ENCODE measurements at places on chromosomes 6 and 20.

DNA sequence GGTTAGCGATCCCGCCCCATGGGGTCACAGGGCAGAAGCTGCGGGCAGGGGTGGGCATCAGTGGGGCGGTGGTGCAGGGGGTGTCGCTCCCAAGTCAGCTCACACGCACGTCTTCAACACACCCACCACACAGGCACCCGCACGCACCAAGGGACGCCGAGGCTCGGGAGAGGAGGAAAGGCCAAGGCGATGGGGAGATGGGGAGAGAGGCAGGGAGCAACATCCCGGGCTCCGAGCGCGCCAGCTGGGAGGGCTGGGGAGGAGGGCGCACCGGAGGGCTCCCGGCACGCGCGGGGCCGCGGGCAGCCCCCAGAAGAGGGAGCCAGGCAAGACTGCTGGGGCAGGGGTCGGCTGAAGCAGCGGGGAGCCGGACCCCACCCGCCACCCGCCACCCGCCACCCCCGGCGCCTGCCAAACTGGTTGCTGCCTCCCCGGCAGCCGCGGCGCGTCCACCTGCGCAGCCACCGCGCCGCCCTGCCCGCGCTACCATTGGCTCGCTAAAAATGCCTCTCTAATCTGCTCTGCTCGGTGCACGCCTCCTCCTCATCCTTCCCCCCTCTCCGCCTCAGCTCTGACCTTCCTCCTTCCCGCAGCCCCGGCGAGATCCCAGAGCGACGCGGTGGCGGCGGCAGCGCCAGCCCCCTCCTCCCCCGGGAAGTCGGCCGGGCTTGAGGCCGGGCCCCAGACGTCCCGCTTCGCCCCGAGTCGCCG, at the start of gene PACSIN1:
PACSIN1 (plus strand) TSS at position 546 of the 711 bp plus-strand sequence. CDS start 60,230 bp downstream, outside the sequence.
- no peak for DNase-seq

GRCh38 chr6:40852779-40853373, 186.1 kb downstream of the UNC5CL start:
- peak; percentile 12 for DNase-seq

- no peak for DNase-seq
Measured at GRCh38 chr6:154478021-154478700, 32.3 kb downstream of the CNKSR3 start.

DNA sequence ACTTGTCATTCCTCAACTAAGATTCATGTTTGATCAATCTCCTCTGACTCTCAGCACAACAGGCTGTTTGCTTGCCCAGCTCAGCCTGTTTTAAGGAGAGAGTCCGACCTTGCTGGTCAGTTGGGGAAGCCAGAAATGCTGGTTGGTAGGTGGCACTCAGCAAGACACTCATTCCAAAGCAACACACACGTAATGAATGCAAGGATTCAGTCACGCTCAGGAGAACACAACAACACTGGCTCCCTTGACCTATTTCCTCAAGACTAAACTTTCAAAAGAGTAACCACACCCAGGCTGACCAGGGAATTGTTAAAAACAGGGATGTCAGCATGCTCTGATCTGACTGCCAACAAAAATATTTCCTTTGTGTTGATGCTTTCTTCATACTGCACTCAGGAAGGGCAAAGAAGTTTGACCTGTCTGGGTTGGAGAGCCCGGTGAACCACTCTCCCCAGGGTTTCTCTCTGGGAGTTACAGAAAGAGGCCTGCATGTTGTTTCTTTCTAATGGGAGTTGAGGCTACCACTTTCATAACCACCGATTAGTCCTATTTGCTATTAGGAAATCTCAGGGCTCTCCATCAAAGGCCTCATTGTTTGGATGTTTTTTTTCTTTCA, 25.6 kb upstream of the PREP start:
- no peak for DNase-seq

DNA sequence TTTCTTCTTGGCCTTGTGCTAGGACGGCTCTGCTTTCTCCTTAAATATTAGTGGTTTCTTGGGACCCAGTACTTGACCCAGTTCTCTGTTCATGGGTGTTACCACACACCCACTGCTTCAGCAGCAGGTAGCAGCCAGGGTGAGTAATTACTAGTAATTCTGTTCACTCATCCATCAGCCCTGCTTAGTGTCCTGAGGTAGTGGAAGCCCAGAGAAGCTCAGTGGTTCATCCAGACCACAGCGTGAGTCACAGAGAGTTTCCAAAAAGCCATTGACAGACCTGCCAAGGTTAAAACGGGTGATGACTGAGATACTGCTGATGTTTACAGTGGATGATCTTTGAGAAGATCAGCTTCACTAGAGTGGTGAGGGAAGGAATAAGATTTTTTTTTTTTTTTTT, 51.7 kb upstream of the HINT3 start:
- DNase-seq: no peak

- no peak for DNase-seq
Measured at GRCh38 chr6:30861257-30862048, 22.9 kb upstream of the DDR1 start.

GRCh38 chr6:157148391-157149323, 174.7 kb downstream of the TMEM242 start:
- no peak for DNase-seq

- DNase-seq: no peak
Measured at GRCh38 chr6:127299522-127300240, 33.0 kb downstream of the RNF146 start.

- DNase-seq: peak; percentile 90
Measured at GRCh38 chr20:62804627-62805154, at the start of gene OGFR. Gene OGFR (plus strand): TSS chr20:62804835. CDS start chr20:62804860, 25 bp downstream.

DNA sequence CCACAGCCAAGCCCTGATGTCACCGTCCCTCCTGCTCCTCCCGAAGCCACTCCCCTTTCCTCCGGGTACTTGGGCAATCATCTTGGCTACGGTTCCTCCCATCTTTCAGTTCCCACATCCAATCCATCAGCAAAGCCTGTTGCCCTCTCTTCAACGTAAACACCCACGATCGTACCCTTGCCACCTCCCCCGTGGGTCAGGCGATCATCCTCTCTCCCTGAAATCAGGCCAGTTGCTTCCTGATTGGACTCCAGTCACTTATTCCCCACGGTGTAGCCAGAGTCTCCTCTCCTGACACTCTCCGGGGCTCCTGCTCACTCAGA, 44.5 kb downstream of the SULF2 start:
- DNase-seq: peak; percentile 86

- DNase-seq: no peak
Measured at GRCh38 chr6:88650029-88650619, 313.3 kb downstream of the RNGTT start.

- peak; percentile 46 for DNase-seq
Measured at GRCh38 chr6:169723991-169724493, 258 bp downstream of the PHF10 start.

DNA sequence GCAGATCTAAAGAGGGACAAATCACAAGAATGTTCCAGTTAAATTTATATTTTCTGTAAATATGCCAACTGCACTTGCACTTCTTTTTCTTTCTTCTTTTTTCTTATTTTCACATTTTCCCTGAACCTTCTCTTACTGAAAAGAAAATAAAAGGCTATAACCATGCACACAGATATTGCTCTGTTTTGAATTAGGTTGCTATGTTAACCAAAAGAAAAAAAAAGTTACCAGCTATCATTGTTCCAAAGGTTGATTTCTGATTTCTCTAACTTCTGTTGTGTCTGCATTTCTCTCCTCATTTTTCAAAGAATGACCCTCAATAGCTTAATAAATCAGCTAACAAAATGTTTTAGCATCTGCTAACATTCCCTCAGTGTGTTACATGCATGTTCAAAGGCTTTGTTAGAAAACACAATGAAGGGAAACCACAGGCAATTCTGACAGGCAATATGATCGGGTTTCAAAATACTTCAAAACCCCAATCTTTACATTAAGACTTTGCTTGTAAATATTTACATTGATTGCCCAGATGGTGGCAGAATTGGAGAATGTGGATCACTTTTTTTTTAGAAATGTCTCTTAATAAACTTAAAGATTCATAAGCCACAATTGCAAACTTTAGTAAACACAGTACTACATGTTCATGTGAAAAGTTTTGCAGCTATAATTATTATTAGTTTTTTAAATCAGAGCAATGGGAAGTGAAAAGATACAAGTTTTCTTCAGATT, 928.3 kb upstream of the FLRT3 start:
- no peak for DNase-seq

GRCh38 chr6:105644073-105644489, 241.2 kb upstream of the PREP start:
- no peak for DNase-seq

DNA sequence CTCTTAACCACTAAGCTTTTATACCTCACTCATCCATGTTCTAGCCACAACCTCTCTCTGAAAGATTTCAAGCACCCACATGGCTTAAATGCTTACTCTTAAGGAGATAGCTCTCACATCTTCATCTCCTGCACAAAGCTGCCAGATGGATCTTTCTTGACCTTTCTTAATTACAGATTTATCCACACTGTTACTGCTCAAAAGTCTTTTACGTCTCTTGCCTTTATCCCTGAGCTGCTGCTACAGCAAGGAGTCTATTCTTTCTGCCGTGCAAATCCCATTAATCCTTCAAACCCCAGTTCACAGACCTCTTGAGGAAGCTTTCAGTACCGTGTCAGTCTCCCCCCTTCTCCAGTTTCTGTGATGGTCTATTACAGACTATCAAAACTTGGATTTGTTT, 54.6 kb downstream of the B4GALT5 start:
- DNase-seq: no peak

DNA sequence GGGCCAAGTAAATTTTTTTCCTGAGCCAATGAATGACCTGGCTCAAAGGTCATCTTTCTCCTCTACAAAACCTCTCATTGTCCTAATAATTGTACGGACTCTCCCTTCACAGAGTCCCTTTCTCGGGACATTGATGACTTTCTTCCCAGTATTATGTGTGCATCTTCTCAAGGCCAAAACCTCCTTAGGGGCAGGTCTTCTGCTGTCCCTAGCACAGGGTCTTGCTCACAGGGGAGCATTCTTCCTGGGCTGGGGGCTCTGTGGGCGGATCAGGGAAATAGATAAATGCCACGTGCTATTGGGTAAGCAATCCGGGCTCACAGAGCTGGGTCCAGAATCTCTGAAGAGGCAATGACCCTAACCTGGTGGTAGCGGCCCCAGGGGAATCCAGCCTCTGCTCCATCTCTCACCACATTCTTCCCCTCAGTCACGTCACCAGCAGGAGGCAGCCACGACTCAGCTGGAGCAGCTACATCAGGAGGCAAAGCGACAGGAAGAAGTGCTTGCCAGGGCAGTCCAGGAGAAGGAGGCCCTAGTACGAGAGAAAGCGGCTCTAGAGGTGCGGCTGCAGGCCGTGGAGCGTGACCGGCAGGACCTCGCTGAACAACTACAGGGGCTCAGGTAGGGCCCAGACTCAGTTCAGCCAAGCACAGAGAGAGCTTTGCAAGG, 23.5 kb downstream of the CEP250 start:
- peak; percentile 31 for DNase-seq

DNA sequence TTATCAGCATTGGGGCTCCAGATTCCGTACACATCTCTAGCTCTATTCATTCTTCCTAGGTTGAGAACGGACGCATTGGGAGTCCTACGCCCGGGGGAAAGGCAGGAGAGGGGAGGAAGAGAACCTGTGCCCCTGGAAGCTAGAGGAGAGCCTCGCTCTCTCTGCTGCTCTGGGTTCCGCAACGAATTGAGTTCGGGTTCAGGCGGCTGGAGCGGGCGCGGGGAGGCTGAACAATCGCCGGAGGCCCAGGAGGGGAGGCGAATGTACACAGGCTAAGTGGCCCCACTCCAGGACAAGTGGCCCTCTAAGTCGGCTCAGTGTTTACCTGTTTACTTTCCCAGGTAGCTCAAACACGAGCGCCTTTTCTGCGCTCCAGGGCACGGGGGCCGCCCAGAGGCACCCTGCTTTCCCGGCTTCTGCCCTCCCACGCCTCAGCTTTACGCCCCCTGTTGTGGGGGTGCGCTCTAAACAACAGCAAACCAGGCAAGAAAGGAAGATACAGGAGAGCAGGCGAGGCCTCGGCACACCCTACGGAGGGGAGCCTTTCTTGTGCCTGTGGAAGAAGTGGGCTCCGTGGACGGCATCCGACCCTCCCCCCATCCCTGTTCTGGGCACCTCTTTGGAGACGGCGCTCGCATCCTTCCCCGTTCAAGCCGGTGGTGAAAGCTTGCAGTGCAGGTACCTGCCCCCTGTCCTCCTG, 4.6 kb upstream of the NKX2-2 start:
- peak; percentile 49 for DNase-seq

DNA sequence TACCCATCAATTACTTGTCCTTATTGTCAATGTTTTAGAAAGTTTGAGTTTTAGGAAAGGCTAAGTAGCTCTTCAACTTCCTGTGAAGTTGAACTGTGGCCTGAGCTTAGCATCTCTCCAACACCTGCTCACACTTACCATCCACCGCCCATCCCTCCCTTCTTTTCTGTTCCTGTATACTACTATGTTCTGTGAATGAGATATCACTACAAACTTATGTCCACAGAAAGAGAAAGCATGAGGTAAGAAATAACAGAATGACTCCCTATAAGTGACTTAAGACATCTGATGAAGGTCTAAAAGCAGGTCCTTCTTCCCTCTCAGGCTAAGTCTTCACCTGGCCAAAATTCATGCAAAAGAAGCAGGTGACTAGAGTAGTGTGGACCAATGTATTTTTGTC, 246.3 kb upstream of the PREP start:
- no peak for DNase-seq

GRCh38 chr6:75493400-75494064, at the start of gene FILIP1:
Gene FILIP1 (minus strand): TSS chr6:75493800. CDS start chr6:75414972, 78,828 bp downstream.
- DNase-seq: no peak

GRCh38 chr6:35304299-35304698, 6.7 kb downstream of the DEF6 start:
- DNase-seq: no peak

DNA sequence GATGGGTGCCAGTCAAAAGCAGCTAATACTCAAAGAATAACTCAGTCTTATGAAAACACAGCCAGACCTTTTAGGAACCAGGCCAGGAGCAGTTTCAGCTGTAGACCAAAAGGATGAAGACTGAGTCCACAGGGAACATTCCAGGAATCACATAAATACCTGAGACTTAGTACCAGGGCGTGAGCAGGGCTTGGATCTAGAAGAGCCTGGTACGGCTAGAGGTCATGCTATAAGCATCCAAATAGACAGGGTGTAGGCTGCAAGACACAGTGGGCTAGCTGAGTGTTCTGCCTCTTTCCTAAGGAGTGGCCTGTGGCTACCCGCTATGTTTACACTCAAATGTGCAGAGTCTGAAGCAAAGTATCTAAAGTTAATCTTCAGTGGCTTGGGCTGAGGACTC, 29.5 kb upstream of the LRRC1 start:
- DNase-seq: no peak

DNA sequence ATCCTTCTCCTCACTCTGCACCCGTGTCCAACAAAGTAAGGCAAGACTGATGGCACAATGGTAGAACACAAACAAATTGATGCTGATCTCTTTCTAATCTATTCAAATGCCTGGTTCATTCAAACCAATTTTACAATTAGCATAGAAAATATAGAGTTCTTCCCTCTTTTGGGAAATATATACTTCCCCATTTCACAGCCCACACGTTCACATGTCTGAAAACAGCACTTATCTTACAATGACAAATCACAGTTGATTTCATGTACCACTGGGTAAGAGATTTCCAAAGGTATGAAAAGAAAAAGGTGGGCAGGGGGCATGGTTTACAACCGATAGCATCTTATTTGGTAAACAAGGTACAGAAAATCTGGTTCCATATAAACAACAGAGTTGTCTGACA, 137.6 kb downstream of the RNGTT start:
- DNase-seq: no peak

GRCh38 chr6:41763470-41763869, 16.2 kb downstream of the FRS3 start:
- DNase-seq: no peak

Data from HuH-7.5 (cell line).